ENCODE measurements at places on chromosomes 7 and 10.

- DNase-seq, result no peak
Observed at GRCh38 chr10:11020548-11020942, 2.9 kb downstream of the CELF2 start.

DNA sequence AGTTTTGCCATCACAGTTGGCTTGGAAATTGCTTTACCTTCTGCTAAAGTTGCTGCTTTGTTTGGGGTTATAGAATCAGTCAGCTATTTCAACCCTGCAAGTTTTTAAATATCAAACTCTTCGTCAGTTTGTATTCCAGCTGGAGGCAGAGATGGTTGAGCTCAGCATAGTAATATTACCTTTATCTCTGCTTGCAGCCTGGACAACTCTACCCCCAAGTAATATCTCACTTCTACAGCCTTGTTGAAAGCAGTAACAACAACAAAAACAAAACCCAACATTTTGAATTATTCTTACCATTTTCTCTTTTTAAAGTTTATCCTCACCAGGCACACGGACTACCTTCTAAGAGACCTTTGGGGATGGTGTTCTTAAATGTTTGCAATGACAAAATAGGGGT, 239.1 kb upstream of the PHF14 start:
- DNase-seq, result no peak

DNA sequence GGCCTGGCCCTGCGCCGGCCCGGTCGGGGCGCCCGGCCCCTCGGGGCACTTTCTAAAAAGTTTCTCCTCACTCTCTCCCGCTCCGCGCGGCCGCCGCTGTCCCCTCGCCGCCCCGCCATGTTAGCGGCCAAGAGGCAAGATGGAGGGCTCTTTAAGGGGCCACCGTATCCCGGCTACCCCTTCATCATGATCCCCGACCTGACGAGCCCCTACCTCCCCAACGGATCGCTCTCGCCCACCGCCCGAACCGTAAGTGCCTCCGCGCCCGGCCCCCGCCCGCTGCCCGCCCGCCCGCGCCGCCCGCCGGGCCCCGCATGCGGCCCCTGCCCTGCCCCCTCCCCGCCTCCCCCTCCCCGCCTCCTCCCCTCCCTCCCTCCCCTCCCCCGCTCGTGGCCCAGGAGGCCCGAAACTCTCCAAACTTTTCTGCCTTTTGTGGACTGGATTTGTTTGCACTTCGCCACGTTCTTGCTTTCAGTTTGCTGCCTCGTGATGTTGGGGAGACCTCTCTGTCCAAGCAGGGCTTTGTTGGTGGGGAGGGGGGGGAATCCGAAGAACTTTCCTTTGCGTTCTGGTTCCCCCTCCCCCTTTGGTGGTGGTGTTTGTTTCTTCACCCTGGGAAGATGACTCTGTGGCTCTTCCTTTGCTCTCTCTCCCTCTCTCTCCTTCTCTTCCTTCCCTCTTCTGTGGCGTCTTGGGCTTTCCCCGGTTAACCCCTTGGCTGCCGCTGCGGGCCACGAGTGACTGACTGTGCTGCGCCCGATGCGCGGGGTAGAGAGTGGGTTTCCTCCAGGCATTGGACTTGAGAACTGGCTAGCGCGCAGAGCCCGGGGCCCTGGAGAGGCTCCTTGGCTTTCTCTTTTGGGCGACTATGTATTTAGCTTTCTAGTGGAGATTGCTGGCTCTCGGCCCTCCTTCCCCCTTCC, 1.6 kb downstream of the TCF7L2 start:
- DNase-seq, result no peak

DNA sequence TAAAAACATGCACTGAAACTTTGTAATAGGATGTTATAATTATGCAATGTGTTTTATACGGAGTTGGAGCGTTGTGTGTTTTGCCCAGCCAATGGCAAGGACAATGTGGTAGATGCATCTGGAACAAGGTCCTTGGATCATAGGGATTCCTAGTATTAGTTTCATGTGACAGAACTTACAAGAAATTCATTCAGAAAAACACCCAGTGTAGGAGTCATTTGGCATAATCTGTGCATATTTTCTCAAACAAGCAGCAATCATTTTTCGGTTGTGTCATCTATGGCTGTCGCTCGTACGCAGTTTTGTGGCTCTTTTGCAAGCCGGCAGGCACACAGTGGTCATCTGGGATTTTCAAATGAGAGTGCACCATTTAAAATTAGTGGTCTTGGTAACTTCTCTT, 19.8 kb downstream of the CREB5 start:
- no peak for DNase-seq

DNA sequence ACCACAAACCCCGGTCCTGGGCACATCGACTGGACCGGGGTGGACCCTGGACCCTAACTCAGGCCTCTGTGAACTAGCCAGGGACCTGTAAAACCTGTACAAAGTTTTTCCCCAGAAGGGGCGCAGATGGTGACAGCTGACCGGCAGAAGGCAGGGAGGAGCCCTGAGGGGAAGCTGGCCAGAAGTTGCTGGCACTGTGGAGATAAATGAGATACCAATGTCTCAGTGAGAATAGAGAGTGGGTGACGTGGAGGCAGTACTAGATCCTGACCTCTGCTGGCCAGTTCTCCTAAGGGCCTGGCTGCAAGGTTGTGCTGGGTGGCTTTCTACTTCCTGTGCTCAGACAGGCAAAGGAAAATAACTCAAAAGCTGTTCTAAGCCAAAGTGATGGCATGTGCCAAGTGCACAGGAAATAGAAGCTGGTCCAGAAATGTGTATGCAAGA, 10.6 kb upstream of the TSPAN14 start:
- no peak for DNase-seq

DNA sequence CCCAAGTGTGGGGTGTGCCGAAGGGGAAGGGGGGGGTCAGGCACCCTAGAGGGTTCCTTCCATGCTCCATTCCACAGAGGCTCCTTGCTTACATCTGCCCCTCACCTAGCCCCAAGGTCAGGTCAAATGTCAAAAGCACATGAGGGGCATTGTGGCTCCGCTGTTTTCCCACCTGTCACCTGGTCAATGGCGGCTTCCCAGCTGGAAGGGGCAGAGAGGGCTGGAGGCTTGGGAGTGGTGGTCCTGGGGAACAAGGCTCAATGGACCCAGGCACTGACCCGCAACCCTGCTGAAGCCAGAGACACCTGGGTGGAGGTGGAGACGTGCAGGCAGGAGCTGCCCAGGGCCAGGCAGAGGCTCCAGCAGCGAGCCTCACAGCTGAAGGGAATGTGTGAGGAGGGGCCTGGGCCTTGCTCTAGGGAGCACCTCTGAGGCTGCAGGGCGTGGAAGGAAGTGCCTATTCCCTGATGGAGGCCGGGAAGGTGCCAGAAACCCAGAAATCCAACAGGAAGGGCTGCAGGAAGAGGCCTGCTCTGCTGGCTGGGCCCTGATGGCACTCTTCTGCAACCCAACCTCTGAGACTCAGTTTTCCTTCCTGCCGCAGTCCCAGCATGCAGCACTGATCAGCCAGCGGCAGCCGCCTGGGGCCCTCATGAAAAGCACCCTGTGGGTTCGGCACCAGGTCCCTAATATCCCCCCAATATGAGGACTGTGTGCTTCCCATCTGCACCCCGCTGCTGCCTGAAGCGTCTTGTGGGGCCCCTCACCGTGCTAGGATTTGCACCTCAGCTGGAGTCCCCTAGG, 16.0 kb downstream of the RASGEF1A start:
- no peak for DNase-seq
